ENCODE measurements at places on chromosomes 11 and 22.

DNA sequence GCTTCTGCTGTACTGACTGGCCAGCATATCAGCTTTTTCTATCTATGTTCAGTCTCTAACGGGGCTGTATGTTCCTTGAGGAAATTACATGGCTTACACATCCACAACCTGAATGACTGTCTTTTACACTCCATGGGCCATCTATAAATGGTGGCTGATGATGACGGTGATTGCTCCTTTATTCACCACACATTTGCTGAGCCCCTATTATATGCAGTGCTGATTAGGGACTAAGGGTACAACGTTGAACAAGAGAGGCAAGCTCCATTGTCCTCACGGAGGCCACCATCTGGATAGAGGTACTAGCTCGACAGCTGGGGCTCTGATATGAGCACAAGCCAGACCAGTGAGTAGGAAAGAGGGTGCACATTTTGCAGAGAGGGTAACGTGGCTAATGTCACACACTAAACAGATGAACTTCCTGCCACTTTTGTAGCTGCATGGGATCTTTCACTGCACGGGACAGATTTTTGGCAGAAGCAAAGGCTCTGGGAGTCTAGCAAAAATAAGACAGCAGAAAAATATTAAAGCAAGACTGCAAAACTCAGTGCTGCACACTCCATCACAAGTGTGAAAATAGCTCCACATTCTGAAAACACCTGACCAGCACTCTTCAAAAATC, 30.6 kb downstream of the DRD2 start:
- DNase-seq, result no peak

DNA sequence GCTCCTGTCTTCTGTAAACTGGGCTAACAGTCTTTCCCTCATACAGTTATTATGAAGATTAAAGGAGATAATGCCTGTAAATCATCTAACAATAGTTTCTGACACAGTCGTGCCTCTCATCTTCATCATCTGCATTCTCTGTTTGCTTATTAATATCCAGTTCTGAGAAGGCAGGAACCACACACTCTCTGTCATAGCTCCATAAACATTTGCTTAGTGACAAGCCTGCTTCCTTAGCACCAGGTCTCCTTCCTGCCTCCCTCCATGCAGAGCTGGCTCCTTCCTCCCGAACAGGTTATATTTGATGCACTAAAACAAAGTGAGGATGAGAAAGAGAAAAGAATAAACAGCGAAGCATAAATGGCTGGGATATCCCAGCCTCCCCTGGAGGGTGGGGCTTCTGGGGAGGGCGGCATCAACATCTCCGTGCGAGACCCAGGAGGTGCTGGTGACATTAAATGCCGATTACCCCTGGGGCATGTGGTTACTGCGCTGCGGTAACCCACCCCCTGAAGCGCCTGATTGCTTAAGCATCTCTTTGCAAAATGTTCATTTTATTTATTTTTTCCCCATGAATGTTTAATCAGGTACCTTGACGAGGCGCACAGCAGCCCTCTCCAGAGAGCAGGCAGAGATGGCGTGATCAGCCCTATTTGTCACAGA, 404.9 kb downstream of the NXPE2 start:
- DNase-seq, result no peak

DNA sequence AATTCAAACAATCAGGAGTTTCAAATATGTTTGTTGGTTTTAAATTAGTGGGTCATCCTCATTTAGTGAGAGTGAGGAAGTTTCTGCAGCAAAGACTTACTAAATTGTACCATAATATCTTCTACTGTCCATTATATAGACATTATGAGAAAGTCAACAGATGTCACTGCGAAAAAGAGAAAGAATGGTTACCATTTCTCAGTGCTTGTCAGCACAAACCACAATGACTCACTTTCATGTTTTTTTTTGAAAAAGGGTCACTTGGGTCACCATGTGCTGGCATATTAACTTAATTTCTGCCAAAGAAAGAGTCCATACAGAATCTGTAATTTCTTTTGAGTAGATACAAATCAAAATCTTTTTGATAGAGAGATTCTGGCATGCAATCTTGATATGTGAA, 924.6 kb upstream of the FAT3 start:
- no peak for DNase-seq

DNA sequence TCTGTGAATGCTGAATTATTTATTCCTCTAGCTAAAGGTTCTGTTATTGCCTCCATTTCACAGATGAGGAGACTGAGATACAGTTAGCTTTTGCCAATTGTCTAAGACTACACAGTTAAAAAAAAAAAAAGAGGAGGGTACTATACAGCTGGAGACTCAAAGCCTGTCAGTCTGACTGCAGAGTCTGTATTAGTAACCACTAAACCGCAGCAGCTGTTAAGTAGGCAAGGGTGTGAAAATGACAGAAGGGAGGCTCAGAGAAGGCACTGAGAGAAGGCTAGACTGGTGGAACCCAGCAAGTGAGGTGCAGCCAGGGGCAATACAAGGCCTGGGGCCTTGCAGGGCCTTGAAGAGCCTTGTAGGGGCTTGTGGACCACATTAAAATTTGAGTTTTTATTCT, 181.2 kb downstream of the CSNK2A3 start:
- no peak for DNase-seq

DNA sequence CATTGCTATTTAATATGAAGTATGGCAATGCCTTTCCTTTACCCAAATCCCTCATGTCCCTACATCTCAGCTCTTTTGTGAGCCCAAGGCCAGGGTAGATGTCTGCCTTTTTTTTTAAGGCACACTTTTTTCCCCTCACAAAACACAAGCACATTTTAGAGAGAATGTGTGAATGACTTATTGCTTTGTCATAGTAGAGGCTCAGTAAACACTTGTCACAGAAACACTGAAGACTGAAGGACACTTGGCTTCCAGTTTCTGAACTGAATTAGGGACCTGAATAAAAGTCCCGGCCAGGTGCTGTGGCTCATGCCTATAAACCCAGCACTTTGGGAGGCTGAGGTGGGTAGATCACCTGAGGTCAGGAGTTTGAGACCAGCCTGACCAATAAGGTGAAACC, 2.9 kb upstream of the SCGB2A2 start:
- DNase-seq, result no peak

GRCh38 chr11:45345491-45345890, 59.4 kb upstream of the SYT13 start:
- no peak for DNase-seq

DNA sequence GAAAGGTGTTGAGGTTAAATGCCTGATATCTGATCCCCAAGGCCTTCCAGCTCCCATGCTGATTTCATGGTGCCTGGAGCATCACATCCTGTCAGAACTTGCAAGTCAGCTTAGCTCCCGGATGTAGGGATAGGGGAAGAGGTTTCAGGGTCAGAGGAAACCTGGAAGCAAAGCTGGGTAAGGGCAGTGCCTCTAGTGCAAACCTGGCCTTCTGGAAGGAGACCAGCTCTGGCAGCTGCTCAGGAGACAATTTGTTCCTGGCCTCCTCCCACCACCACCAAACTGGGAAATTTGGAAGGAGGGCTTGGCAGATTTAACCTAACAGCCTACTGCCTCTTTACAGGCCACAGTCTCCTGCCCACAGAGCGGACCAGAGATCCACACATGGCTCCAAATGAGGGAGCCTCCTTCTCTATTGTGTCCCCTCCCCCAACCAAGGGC, 9.2 kb upstream of the TSKU start:
- DNase-seq, result no peak

GRCh38 chr11:86499723-86500129, 125.0 kb downstream of the CCDC81 start:
- no peak for DNase-seq

DNA sequence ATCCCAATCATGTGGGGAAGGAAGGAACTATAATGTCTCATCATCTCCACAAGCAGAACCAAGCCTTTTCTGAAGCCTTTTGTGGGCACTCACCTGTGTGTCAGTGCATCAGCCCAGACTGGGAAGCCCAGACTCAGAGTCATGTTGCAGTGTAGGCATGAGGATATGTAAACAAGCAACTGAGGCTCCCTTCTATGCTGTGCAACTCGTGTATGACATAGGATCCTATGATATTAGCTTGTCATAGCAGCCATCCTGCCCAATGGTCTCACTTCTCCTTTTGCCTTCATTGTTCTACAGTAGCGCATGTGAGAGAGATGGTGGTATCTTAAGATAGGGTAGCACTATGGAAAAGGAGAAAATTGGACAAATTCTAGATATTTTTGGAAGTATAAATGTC, 103.4 kb upstream of the OLFML1 start:
- DNase-seq, result no peak

GRCh38 chr22:24146194-24146616, 35.1 kb upstream of the SUSD2 start:
- peak; percentile 82 for DNase-seq

DNA sequence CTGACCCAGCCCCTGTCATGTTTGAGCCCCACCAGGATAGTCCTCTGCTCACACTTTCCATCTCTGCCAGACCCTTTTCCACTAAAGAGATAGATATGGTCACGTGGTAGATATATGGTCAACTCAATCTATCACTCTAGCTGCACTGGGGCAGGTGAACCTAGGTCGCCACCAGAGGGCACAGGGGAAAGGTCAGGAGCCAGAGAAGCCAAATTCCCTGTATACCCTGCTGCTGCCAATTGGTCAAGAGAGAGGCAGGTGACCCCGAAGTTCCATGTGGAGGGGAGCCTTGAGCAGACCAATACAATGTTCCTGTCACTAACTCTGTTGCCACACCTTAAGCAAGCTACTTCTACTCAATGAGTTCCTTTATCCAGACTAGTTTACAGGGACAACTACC, 101.1 kb upstream of the GALNT18 start:
- DNase-seq, result no peak

DNA sequence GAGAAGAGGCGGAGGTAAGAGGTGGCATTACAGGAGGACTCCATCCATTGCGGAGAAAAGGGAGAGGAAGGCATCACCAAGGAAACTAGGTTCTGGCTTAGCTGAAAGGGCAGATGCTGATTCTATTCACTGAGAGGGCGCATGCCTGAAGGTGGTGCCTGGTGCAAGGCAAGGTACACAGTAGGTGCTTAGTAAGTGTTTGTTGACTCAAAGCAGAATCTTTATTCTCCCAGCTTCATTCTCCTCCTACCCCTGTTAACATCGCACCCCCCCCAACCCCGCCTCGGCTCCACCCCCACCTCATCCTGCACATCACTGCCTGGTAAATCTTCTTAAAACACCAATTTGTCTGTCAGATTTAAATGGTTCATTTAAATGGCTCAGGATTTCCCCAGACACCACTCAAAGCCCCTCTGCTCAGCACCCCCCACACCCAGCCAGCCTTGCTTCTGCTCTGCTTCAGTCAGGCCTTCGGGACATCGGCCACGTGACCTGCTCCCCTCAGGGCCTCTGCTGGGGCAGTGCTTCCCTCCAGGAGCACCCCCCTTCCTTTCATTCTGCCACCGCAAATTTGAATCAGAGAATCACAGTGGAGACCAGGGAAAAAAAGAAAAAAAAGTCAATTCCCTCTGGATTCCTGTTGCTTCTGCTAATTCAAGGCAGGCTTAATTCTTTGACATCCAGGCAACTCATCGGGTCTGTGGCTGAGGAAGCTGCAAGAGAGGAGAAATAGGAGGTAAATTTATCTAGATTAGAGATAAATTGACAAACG, 17.8 kb upstream of the RCN1 start:
- no peak for DNase-seq

GRCh38 chr11:96758957-96759356, 369.1 kb downstream of the JRKL start:
- no peak for DNase-seq

DNA sequence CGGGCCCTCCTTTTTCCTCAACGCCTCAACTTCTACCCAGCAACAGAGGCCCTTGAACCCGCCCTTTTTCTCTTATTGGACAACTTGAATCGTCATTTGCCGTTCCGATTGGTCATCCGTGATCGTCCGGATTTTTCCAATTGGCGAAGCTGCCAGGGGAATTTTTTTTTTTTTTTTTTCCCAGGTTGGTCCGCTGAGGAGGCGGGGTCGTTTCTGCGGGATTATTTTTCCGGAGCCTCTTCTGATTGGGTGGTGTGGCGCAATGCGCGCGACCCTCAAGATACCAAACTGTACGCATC, 465 bp upstream of the TTC9C start:
- peak; percentile 94 for DNase-seq

DNA sequence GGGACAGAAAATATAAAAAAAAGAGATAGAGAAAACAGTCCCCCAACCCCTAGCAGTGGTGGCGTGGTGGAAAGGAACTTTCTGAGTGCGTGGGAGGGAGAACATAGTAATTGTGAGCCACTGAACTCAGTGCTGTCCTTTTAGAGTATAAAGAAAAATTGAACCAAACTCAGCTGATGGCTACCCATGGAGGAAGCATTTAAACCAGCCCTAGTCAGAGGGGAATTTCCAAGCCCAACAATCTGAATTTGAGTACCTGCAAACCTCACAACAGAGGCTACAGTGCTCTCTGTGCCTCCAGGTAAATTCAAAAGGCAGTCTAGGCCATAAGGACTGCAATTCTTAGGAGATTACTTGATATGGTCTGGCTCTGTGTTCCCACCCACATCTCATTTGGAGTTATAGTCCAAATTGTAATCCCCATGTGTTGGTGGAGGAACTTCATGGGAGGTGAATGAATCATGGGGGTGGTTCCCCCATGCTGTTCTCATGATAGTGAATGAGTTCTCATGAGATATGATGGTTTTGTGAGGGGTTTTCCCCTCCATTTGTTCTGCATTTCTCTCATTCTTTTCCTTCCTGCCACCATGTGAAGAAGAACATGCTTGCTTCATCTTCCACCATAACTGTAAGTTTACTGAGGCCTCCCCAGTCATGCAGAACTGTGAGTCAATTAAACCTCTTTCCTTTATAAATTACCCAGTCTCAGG, 687.8 kb downstream of the FAM181B start:
- DNase-seq, result no peak

GRCh38 chr11:84339796-84340195, 1053.6 kb upstream of the CCDC90B start:
- no peak for DNase-seq

DNA sequence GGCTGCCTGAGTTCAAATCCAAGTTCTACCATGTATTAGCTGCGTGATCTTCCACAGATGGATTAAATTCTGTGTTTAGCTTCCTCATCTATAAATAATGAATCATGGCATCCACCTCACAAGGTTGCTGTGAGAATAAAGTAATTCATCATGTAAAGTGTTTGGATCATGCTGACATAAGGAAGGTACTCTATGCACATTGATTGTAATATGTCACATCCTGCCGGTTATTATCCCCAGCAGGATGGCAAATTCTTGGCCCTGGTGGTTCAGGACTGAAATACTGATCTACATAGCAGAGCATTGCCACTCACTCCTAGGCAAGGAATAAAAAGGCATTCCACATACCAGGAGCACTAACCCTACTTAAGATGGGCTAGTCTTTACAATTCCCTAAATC, 40.8 kb downstream of the LGR4 start:
- DNase-seq, result no peak

DNA sequence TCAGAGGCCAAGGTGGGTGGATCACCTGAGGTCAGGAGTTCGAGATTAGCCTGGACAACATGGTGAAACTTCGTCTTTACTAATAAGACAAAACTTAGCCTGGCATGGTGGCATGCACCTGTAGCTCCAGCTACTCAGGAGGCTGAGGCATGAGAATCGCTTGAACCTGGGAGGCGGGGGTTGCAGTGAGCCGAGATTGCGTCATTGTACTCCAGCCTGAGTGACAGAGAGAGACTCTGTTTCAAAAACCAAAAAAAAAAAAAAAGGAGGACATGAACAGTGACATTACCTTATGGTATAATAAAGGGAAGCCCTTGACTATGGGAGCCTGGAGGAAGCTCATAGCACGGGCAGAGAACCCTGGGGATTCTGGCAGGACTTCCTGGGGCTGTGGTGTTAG, 16.5 kb upstream of the PLEKHB1 start:
- no peak for DNase-seq

- no peak for DNase-seq
Measured at GRCh38 chr11:65554057-65554818, 3.9 kb downstream of the LTBP3 start.

- no peak for DNase-seq
Measured at GRCh38 chr11:24819006-24819405, 322.2 kb downstream of the LUZP2 start.

Data from GF-D8 (cell line).